ENCODE measurements at places on chromosomes 1 and 21. TPM values are rescaled to one million over a fixed set of nuclear protein-coding genes. Genes with fewer than 3 reads are reported as not detected.

DNA sequence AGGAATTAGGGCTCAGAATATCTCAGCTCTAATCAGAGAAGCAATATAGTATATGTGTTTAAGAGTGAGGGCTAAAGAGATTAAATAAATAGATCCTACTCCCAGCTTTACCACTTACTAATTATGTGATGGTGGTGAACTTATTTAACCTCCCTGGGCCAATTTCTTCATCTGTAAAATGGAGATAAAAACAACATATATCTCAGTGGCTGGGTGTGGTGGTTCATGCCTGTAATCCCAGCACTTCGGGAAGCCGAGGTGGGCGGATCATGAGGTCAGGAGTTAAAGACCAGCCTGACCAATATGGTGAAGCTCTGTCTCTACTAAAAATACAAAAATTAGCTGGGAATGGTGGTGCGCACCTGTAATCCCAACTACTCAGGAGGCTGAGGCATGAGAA is 135.2 kb downstream of the SLC44A5 start:
- DNase-seq = no peak

GRCh38 chr1:193543259-193543658 is 356.8 kb upstream of the B3GALT2 start:
- DNase-seq = no peak

- peak; percentile 70 for DNase-seq
These were observed 1.3 kb upstream of the SYT6 start for GRCh38 chr1:114154963-114155322.

- DNase-seq = no peak
These were observed 1.3 kb downstream of the C1orf210 start for GRCh38 chr1:43284065-43284464.

- no peak for DNase-seq
These were observed 39.0 kb downstream of the LPAR3 start for GRCh38 chr1:84853741-84854721.

GRCh38 chr1:19457607-19458006 is 27.7 kb downstream of the CAPZB start:
- DNase-seq = no peak

DNA sequence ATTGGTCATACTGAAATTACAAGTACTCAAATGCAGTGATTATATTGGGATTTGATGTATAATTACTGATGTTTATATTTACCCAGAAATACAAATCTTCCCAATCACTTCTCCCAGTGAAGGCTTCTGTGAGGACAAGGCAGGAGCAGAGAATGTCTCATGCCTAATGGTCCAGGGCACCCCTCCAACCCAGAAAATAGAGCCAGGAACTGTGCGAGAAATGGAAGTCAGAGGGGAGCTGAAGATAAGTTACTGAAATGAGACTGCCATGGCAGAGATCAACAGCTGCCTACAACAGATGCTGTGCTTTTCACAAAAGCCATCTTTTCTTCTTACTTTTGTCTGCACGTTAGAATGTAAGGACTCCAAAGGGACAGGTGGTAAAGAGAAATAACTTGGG is 171.2 kb downstream of the TTLL7 start:
- no peak for DNase-seq

DNA sequence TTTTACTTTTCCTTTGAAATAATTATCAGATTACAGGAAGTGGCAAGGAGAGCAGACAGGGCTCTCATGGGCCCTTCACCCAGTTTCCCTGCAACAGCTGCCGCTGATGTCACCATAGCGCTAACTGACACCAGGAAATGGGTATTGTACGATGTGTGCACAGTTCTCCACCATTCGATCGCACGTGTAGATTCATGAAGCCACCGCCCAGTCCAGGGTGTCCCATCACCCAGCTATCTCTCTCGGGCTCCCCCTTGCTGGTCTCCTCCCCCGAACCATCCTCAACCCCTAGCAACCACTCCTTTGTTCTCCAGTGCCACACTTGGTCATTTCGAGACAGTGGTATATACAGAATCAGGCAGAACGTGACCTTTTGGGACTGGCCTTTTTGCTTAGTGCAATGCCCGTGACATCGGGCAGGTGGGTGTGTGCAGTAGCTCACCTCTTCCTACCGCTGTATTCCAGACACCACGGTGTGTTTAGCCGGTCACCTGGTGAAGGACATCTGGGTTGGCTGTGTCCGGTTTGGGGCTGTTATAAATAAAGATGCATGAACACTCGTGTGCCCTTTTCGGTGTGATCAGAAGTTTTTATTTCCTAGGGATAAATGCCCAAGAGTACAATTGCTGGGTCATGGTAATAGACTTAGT is 118.4 kb downstream of the CRYAA start:
- no peak for DNase-seq

DNA sequence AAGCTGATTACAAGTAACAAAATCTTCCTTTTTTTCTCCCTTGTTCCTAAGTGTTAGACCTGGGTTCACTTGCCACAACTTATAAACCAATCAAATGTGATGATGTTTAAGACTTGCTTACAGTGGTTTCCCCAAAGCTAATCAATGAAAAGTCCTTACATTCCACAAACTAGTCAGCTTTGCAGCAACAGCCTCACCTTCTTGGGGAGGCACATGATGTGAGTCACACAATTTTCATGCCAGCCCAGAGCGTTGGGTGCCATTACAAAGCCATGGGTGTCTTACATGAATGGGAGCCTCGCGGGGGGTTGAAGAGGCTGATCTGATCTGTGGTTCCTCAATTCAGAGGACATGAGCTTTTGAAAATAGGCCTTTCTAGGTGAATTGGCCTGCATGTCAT is 91.6 kb upstream of the UBE2U start:
- no peak for DNase-seq

- DNase-seq = no peak
These were observed 9.5 kb upstream of the IRF6 start for GRCh38 chr1:209815490-209815889.

The VAV3 gene
- 3.2 TPM for total RNA-seq

The PRDM16 gene
- total RNA-seq = 1.2 TPM

The SYT6 gene
- total RNA-seq = 0.29 TPM

The FCGR3A gene
- total RNA-seq = not detected

The KRTAP11-1 gene
- not detected for total RNA-seq

The CASZ1 gene
- 11.2 TPM for total RNA-seq
